AG09309 (cell line): ENCODE measurements at places on chromosomes 3 and 15.

DNA sequence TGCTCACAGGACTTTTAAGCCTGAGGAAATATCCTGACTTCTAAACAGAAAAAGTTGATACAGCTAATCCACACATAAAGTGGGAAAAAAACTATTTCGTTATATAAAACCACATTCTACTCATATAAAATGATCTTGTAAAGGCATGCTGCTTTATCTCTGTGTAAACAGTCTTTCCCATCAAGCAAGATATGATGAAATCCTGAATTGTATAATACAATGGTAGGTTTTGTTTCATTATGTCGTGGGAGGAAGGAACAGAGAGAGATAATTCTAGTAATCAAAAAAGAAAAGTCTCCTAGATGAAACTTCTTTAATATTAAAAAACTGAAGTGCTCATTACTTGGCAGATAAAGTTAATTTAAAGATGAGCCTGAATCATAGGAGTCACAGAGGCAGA lies 92.6 kb upstream of the SNTN start:
- DNase-seq: peak; percentile 13

DNA sequence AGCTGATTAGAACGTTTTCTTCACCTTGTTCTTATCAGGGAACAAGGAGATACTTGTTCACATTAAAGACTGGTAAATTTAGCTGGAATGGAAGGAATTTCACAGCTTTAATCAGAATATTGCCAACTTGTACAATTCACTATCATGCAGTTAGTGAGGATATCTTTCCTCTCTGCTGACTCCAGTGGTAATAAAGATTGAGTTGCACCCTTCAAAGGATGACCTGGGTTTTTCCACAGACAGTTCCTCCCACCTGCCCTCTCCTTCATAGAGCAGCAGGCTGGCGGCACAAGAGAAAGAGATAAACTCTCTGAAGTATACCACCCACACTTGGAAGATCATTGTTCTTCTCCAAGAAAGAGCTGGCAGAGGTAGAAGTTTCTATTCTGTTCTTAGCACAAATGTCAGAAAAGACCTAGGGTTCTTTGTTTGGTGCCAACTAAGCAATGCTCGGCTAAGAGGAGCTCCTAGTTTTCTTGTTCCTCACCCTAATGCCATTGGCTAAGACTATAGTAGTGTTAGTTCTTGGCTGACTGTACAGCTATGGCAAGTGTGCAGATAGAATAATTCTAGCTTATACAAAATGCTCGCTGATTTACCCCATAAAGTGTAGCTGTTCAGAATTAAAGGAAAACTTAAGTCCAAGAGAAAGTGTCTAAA lies 169.1 kb downstream of the CLSTN2 start:
- DNase-seq: no peak

GRCh38 chr3:72012363-72012762 lies 227.4 kb upstream of the PROK2 start:
- no peak for DNase-seq

DNA sequence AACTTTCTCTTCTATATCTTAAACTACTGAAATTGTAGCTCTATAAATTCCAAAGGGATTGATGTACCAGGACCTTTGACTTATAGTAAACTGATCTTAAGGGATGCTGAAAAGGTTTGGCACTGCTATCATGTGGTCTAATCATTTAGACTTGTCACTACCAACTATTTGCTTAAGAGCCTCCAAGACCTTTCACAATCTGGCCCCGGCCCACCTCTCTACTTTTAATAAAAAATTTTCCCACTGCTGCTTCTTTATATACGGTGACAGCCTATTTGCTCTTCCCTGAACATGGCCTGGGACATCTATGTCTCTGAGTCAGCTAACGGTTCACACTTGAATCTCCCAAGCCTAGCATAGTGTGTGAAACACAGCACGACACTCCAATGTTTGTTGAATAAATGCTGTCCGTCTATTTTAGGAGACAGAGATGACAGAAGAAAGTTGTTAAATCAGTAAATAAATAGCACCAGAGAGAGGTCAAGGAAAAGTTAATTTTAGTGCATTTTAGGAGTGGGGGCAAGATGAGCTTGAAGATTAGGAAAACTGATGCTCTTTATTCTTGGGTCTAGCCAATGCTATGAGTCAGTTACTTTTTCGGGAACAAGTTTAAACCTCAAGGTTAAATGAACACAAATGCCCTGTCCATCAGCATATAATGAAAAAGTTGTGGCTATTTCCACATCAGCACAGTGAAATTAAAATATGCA lies 212.9 kb downstream of the TIGIT start:
- DNase-seq: peak; percentile 43

DNA sequence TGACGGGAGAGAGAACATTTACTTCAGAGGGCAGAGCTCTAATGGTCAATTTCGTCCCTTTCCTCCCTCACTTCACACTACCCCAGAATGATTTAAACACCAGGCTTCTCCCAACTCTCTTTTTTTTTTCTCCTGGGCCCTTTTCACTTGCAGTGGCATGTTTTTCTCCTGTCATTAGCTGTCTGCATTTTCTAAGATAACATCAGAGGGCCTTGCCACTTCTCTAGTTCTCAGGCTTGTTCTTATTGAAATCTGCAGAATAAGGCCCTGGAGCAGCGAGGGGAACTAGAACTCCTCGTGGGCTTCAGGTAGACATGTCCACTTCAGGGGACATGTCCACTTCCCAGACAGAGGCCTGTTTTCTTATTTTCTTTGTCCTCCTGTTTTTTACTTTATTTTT lies 514.4 kb upstream of the TBL1XR1 start:
- DNase-seq: no peak
